ENCODE measurements at places on chromosomes 4 and X. TPM values are rescaled to one million over a fixed set of nuclear protein-coding genes. Genes with fewer than 3 reads are reported as not detected.

- no peak for DNase-seq
Measured at GRCh38 chrX:56026815-56027214, 205.3 kb upstream of the KLF8 start.

- no peak for DNase-seq
Measured at GRCh38 chr4:178202422-178202821, 760.2 kb upstream of the AGA start.

DNA sequence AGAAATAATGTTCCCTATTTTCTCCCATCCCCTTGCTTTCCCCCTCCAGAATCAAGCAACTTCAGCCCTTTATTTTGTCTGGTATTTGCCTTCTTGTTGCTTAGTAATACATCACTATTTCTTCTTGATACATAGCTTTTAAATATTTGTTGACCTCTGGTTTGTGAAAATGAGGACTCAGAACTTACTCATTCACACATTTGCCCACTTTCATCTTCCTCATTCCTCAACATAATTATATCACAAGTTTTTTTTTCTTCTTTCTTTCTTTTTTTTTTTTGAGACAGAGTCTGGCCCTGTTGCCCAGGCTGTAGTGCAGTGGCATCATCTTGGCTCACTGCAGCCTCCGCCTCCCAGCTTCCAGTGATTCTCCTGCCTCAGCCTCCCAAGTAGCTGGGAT lies 28.9 kb upstream of the NDUFC1 start:
- no peak for DNase-seq

DNA sequence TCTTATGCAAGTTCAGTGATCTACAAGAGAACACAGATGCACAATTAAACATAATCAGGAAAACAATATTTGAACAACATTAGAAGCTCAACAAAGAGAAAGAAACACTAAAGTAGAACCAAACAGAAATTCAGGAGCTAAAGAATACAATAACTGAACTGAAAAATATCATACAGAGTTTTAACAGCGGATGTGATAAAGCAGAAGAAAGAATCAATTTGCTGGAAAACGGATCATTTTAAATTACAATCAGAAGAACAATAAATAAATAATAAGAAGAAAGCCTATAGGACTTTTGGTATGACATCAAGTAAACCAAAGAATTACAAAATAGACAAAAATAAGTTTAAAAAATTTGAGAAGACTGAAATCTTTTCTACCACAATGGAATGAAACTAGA lies 36.3 kb upstream of the CXCL6 start:
- DNase-seq: no peak

DNA sequence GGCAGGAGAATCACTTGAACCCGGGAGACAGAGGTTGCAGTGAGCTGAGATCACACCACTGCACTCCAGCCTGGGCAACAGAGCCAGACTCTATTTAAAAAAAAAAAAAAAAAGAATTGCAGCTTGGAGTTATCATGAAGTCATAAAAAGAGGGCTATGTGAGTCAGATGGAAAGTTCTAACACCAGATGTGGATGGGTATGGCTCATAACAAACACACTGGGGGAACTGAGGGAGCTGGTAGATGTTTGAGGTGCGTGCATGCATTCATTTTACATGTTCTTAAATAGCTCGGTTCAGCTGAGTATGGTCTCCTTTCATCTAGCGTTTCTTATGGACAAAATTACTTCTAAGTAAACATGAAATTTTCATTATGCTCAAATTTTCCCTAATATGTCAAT lies 11.7 kb downstream of the TRMT2B start:
- no peak for DNase-seq

DNA sequence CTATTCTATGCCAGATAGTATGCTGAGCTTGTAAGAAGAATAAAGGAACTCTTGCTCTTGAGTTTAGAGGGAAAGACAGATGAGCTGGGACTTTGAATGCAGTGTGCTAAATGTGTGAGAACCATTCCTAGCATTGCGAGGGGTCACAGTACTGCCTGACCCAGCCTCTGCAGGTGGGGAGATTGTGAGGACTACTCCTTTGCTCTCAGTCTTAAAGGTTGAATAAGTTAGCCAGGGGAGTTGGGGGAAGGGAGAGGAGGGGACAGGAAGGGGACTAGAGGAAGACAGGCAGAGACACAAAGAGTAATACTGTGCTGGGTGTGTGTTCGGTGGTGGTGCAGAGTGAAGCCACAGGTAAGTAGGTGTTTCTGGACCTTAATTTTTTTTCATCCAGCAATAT lies 41.7 kb downstream of the DCUN1D4 start:
- DNase-seq: no peak

GRCh38 chr4:182124359-182124758 lies 118.8 kb upstream of the TENM3 start:
- DNase-seq: no peak

GRCh38 chr4:155667568-155668511 lies 1.2 kb downstream of the GUCY1A1 start:
- peak; percentile 33 for DNase-seq

DNA sequence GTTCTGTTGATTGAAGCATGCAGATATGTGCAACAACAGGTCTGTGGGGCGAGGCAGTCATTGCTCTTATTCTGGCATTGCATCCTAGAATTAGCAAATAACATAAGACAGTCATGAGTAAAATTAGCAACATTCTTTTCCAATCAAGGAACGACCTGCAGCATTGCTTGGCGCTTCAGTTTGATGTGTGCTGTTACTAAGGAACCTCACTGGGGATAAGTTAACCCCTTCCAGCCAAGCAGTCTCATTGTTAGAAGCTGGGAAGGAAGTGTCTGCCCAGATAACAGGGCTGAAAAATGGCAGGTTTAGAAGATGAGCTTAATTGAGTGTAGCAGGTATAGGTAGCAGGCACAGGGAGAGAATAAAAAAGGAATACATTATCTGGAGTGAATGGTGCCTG lies 55.4 kb downstream of the RBM46 start:
- no peak for DNase-seq

DNA sequence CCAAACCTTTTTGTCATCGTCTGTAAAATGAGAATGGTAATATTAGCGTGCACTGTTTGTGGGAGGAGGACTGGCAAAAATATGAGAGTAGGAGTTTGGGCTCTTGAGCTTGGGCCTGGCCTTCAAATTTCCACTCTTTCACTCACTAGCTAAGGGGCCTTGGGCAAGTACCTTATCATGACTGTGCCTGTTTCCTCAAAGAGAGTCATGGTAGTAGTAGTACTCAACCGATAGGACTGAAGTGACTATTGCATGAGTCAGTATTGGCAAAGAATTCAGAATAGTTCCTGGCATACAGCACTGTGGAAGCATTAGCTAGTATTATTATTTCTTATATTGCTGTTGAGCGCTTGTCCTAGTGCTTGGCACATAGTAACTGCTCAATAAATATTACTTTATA lies 16.0 kb upstream of the RBM3 start:
- DNase-seq: no peak

DNA sequence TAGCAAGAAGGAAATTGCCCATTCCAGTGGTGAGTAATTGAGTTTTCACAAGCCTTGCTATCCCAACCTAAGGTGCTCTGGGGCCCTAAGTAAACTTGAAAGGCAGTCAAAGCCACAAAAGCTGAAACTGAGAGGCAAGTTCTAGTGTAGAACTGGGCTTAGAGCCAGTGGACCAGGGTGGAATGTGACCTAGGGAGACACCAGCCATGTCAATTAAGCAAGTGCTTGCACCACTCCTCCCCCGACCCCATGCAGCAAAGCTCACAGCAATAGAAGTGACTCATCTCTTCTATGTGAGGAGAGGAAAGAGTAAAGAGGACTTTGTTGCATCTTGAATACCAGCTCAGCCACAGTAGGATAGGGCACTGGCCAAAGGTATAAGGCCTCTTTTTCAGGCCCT lies 486.1 kb upstream of the POU3F4 start:
- no peak for DNase-seq

DNA sequence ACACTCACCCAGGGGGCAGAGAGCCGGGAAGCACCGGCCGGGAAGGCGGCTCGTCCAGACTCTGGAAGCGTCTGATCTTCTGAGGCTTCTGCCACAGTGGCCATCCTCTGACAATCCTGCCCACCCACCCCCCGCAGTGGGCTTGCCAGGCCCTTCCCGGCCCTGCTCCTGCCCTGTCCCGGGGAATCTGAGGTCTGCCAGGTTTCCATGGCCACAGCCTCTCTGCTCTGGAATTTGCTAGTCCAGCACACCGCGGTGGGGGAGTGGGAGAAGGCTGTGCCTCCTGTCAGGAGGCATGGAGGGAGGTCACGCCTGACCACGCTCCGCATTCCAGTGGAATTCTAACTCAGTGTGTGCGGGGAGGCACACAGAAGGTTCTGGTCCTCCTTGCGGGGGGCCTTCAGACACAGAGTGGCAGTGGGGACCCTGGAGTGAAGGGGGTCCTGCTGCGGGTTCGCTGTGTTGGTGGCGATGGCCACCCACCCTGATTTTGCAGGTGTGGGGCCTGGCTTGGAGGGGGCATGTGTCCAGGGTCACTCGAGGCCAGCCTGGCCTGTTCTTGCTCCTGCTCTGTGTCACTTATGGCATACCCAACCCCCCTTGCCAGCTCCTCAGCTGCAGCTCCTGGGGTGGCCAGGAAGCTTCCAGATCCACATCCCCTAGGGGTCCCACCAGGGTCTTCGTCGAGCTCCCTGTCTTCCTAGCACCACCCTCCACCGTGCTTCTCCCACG lies 55.6 kb upstream of the ADRA2C start:
- peak; percentile 6 for DNase-seq

GRCh38 chr4:184896868-184897715 lies 71.3 kb upstream of the ACSL1 start:
- DNase-seq: no peak

DNA sequence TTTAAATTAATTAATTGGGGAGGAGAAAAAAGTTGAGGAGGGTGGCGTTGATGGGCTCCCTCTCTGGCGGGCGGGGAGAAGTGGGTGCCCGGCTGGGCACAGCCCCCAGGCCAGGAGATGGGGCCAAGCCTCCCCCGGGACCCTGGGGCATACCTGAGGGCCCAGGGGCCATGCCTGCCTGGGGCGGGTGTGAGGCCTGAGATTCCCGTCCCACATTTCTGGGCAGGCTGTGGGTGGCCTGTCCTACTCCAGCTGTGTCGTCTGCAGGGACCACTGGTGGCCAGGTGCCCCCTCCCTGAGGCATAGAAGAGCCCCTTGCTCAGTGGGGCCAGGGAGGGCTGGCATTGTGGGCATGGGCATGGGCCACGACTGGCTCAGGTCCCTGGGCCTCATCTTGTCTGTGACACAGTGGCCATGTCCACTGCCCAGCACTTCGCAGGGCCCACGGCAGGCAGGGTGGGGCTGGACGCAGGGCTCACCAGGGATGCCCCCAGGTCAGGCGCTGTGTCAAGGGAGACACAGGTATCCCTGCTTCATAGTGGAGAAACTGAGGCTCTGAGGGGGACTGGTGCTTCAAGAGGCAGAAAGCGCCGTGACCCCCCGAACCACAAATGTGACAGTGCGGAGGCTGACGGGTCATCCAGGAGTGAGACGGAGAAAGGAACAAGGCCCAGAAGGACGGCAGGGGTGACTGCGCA lies 60.1 kb downstream of the FAM53A start:
- no peak for DNase-seq

- DNase-seq: peak; percentile 37
Measured at GRCh38 chrX:47637546-47638195, 7.9 kb upstream of the CFP start.

DNA sequence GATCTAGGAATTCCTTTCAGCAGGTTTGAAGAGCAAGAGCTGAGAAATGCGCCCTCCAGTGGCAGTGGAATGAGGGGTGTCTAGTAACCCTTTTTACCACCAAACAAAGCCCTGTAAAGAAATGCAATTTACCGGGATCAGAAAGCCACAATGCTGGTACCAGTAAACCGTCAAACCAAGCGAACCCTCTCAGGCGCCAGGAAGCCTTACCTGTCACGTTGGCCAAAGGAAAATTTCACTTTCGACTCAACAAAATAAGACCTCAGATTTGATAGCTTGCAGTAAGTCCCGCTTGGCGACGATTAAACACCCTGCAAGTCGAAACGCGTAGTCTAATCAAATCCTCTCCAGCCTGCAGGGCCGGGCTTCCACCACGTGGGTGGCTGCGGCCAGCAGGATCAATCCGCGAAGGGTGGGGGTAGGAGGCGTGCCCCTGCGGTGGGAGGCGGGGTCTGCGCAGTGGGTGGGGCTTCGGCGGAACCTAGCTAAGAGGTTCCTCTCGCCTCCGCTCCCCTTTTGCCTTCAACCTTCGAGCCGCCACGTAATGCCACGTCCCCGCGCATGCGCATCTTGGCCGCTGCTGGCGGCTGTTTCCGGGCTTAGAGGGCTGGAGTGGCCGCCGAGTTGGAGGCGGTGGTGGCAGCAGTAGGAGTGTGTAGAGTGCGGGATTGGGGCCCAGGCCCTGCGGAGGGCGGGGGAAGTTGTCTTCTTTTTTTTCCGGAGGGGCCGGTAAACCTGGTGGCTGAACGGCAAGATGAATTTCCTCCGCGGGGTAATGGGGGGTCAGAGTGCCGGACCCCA lies at the start of gene USO1:
USO1 (plus strand) TSS at position 512 of the 801 bp plus-strand sequence; CDS start at position 755, 243 bp downstream.
- peak; percentile 99 for DNase-seq

GRCh38 chr4:122912810-122913575 lies 9.4 kb downstream of the NUDT6 start:
- no peak for DNase-seq

DNA sequence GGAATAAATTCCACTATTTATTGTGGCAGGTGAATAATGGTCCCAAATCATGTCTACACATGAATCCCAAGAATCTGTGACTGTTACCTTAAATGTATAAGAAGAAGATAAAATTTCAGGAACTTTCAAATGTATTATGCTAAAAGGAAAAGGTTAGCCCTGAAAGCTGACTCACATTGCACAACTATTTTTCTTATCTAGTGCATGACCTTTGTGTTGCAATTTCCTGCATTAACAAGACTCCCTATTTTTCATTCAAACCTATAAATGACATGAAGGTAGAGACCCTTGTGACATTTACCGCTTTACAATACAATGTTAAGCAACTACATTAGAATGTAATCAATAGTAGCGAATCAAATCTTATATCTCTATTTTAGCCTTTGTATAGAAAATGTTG lies 36.7 kb downstream of the UBQLN2 start:
- no peak for DNase-seq

GRCh38 chrX:154294791-154295574 lies at the start of gene TEX28:
Gene TEX28, minus strand, starts transcription at chrX:154295124. Its CDS starts 3,007 bp downstream, at chrX:154292117.
- DNase-seq: no peak

DNA sequence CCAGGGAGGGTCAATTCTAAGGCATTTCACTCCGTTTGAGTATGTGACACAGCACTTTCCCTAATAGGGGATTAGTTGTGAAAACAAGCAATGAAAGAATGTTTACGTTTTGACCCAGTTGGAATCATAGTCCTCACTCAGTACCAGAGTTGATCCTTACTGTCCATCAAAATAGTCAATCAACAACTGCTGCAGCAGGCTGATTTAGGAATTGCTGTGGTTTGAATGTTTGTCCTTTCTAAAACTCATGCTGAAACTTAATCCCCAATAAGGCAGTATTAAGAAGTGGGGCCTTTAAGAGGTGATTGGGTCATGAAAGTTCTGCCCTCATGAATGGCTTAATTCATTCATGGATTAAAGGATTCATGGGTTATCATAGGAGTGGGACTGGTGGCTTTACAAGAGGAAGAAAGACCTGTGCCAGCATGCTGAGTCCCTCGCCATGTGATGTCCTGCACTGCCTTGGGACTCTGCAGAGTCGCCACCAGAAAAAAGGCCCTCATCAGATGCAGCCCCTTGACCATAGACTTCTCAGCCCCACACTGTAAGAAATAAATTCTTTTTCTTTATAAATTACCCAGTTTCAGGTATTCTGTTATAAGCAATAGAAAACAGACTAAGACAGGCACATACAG lies 3.1 kb upstream of the FBXL5 start:
- no peak for DNase-seq

The SULT1E1 gene
- not detected for total RNA-seq

The ZNF185 gene
- 1.3 TPM for total RNA-seq

The EXOC1L gene
- not detected for total RNA-seq

The GPR50 gene
- total RNA-seq: not detected

The SYTL5 gene
- total RNA-seq: not detected

The PAGE5 gene
- total RNA-seq: not detected
